ENCODE measurements at places on chromosomes 5 and 9.

DNA sequence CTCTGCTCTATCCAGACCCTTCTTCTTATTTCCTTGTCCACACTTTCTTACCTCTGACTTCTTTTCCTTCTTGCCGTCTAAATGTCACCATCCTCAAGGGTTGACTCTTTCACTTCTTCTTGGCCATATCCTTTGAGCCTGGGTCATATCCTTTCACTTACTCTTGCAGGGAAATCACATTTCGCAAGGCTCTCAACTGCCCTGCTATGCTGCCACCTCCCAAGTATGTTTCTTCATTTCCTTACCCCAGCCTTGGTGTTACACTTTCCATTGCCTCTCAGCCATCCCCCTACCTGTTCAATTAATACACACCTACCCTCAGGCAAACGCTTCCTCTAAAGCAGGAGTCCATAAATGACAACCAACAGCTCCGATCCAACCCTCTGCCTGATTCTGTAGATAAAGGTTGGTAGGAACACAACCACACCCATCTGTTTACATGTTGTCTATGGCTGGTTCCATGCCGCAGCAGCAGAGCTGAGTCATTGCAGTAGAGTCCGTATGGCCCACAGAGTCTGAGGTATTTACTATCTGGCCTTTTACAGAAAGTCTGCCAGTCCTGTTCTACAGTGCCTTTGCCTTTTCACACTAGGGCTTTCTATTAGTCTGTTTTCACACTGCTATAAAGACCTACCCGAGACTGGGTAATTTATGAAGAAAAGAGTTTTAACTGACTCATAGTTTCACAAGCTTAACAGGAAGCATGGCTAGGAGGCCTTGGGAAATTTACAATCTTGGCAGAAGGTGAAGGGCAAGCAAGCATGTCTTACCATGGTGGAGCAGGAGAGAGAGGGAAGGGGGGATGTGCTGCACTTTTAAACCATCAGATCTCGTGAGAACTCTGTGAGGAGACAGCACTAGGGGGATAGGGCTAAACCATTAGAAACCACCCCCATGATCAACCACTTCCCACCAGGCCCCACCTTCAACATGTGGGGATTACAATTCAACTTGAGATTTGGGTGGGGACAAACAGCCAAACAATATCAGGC lies 97.9 kb downstream of the SV2C start:
- DNase-seq = no peak

DNA sequence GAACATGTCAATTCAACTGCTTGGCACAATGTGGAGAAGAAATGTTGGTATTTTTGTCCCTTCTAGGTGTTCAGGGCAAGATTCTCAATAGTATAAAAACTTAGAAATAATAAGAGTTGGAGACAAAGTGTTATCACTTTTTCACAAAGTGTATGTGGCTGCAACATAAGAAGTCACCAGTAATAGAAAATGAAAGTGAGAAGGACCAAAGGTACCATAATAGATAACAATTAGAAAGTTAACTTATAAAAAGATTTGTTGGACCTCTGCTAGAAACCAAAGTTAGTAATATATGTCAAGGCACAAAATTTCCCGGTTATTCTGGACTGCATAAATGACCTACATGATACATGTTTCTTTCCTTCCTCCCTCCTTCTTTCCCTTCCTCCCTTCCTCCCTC lies 1535.3 kb downstream of the EFNA5 start:
- no peak for DNase-seq

DNA sequence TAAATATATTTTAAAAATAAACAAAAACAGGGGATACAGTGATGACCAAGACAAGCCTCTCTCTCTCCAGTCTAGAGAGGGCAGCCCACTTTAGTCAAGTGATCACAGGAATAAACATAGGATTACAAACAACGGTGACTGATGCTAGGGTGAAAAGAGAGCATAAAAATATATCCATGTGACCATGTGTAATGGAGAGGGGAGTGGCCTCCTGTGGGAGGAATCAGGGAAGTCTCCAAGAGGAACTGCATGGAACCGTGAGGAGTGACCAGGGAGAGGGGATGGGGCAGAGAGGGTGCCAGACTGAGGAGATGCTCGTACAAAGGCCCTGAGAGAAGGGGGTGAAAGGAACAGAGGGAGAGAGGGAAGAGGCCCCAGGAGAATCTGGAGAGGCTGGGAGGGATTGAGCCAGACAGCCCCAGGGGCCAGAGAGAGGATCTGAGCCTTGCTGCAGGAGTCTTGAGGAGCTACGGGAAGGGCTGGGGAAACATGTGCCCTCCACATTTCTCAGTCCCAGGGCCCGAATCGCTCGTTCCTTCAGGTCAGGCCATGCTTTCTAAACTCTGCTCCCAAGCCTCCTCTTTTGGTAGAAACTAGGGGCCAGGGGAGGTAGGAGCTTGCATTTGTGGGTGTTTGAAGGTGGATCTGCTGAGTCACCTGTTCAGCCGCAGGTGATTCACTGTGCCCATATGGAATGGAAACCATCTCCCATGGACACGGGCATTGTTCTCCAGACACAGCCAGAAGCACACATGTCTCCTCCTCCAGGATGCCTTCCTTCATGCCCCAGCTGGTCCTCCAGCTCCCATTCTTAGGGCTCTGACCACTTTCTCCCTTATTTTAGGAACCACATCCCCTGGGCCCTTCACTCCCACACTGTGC lies 63.8 kb downstream of the PAX5 start:
- no peak for DNase-seq

- DNase-seq = no peak
Observed at GRCh38 chr9:135008416-135008815, 79.1 kb upstream of the OLFM1 start.

- no peak for DNase-seq
Observed at GRCh38 chr9:121870271-121870670, 218.8 kb downstream of the DAB2IP start.

All from brain microvascular endothelial cell (primary cell).